ENCODE measurements at places on chromosomes 12 and 14.

DNA sequence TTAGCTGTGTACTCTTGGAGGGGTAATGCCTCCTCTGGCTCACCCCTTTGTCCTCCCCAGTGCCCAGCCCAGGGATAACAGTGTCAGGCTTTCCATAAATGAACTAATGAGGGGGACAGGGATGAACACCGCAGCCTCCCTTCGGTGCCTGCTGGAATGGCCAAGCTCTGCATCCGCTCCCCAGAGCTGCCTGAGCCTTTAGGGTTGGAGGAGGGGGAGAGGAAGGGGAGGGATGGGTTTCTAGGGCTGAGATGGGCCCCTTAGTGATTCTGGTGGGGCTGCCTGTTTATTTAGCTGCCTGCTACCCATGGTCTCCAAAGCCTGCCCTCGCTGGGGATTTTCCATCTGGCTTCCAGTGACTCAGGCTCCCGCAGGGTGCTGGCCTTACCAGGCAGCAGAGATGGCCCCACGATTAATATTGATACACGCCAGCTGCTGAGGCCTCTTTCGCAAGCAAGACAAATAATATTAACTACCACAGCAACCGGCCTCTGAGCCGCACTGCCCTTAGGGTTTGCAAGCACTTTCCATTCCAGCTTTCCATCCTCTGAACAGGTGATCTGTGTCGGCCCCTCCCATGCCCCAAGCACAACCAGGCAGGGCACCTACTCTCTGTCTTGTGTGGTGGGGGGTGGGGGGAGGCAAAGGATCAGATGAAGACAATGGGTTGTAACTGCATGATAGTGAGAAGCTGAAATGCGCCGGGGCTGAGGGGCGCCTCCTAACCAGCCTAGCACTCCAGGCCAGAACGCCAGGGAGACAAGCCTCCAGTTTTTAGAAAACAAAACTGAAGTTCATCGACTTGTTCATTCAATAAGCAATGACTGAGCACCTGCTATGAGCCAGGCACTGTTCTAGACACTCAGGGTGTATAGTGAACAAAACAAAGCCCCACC, 56.7 kb downstream of the C14orf132 start:
- no peak for DNase-seq

DNA sequence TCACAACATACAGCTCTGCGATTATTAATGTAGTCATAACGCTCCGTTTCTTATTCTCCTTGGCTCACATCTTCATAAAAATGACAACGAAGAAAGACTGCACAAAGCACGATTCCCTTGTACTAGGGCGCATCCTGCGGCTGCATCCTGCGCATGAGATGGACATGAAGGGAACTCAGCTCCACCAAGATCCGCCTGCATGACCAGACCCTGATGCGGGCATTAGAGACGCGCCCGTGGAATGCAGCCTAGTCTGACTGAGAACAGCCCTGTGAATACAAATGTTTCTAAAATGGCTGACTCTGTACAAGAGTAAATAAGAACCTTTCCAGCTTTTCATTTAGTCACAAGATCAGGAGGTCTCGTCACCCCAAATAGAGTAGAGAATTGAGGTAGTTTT, 422.2 kb downstream of the NOVA1 start:
- DNase-seq: no peak

GRCh38 chr12:105040476-105040875, 43.8 kb downstream of the ALDH1L2 start:
- DNase-seq: no peak

DNA sequence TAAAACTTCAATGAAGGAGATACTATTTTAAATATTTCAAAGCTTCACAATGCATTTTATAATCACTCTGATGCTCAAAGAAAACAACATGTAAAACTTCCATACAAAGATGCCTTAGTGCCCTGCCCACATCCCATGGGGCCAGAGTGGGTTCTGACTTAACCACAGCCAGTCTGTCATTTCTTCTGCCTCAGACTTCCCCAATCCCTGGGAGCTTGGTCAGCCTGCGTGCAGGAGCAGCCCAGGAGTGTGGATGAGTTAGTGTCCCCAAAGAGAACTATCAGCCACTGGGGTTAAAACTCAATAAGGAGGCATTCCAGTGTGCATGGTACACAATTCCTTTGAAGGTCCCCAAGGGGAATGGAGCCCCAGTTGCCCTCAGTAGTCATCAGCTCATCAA, 100.3 kb downstream of the PTCSC3 start:
- DNase-seq: no peak

DNA sequence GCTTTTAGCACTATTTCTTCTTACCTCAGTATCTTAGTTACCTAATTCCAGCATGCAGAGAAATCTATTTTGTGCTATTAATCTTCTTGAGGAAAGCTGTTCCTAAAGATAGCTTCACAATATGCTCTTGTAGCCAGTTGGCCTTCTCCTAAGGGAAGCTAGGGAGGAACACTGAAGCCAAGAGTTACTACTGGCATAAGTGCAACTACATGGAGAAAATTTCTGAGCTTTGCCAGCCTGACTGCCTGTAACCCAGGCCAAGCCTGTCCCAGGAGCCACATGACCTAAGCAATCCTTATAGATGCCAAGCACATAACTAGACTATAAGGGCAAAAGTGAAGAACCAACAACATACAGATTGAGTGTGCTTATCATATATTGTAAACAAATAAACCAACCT, 890.2 kb downstream of the FLRT2 start:
- no peak for DNase-seq

DNA sequence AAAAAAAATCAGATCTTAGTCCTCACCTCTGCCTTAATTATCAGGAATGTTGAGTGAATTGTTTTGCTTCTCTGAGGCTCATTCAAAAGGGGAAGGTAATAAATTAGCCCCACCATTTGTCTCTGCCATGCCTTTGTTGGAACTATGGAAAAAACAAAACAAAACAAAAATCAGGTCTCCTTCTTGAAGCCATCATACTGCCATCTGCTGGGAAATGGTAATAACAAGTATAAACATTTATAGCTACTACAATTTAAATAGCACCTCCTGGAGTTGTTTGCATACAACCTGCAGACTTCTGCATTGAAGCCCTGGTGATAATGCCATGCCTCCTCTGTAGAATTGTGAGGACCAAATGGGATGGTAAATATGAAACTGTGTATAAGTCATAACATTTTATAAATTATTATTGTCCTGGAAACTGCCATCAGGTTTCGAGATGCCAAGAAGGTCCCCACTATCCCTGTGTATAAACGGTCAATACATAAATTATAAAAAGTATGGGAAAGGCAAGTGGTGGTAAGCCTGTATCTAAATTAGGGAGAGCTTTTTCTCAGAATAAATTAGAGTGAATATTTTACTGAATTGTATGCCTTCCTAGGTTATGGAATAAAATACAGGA, 87.2 kb upstream of the FGD4 start:
- no peak for DNase-seq

- no peak for DNase-seq
Measured at GRCh38 chr12:1528791-1529190, 65.6 kb downstream of the FBXL14 start.

GRCh38 chr14:92459030-92459949, 54.3 kb upstream of the RIN3 start:
- no peak for DNase-seq

DNA sequence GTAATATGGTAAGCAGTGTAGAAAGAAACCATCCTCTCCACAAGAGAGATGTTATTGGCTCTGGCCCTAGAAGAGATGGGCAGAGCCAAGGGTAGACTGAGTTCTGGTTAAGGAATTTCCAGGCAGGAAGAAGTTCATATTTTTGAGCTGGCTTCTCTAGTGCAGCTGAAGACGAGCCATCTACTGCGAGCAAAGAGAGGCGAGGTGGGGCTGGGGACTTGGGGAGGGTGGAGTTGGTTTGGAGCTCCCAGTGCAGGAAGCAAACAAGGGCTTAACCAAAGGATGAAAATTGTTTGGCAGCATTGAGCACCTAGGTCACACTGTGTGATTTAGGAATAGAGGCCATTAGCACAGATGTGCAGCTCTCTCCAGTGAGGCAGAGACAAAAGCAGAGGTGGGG, 239.6 kb downstream of the ZFP36L1 start:
- no peak for DNase-seq

DNA sequence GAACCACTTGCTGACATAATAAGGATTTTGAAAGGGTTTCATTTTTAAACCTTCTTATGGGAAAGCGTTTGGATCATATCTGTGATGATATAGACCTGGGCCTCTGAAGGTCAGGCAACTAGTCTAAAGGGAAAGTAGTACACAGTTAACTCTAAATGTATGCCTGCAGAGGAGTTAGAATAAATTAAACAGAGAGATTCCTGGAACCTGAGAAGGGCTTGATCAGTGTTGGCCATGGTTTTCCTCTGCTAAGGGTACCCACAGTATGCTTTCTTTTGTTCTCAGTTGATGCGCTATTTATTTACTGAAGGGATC, 14.4 kb upstream of the POLR3B start:
- DNase-seq: no peak

DNA sequence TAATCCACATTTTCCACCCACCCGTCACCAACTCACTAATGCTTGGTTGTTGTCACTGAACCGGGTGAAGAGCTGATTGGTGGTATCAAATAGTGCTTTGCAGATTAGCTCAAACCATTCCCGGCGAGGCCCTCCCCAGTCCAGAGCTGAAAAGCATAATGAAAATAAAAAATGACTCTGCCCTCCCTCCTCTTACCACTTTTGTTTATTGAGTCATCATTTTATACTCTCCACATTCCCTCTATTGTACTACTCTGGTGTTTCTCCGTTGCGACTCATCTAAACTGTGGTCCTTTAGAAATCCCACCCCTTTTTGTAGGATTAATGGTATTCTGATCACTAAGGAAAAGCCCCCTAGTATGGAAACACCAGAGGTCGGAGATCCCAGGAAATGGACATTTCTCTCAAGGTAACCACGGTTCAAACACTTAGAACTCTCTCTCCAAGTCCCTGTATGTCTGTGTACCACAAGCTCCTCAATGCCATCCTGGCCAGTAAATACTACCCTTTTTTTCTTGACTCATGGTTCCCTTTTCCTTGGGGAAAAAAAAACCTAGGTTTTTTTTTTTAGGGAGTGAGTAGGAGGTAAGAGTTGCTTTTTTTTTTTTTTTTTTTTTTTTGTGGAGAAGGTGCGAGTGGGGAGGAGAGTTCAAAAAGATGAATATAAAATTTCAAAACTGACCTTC, 42.0 kb downstream of the AREL1 start:
- no peak for DNase-seq

DNA sequence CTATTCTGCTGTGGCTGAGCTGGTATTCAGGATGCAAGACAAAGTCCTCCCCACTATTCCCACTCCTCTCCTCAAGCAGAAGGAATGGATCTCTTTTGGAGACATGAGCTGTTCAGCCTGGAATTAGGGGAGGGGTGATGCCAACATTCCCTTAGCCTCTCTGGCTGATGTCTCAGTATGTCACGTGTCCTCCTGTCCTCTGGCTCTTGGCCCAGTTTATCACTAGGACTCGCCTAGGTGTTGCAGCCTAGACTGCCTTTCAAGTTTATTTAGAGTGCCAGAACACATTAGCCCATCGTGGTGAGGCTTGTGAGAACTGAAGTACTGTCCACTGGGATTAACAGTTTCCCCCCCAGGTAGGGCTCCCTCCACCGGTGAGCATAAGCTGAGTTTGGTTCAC, 239.9 kb upstream of the MIS18BP1 start:
- DNase-seq: no peak

GRCh38 chr12:117470804-117471203, 109.4 kb upstream of the NOS1 start:
- DNase-seq: no peak

- DNase-seq: no peak
Measured at GRCh38 chr14:91111443-91111842, 2.4 kb upstream of the DGLUCY start.

DNA sequence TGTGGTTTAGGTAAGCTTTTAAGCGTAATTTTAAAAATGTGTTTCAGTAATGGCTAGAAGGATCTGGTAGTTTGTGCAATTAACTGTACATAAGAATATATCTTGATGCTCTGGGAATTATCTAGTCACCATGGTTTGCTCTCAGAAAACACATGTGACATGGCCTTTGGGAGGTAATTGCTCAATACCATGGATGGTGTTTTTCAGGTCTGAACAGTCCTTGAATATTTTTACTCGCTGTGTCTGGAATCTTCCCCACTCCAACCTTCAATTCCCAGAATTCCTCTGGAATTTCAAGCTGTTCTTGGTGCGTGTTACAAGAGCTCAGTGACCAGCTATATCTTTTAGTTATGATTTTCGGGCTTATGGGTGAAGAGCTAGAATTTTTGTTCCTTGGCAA, 85.3 kb downstream of the DAAM1 start:
- no peak for DNase-seq

GRCh38 chr12:57456737-57457490, 1.8 kb downstream of the INHBE start:
- no peak for DNase-seq

DNA sequence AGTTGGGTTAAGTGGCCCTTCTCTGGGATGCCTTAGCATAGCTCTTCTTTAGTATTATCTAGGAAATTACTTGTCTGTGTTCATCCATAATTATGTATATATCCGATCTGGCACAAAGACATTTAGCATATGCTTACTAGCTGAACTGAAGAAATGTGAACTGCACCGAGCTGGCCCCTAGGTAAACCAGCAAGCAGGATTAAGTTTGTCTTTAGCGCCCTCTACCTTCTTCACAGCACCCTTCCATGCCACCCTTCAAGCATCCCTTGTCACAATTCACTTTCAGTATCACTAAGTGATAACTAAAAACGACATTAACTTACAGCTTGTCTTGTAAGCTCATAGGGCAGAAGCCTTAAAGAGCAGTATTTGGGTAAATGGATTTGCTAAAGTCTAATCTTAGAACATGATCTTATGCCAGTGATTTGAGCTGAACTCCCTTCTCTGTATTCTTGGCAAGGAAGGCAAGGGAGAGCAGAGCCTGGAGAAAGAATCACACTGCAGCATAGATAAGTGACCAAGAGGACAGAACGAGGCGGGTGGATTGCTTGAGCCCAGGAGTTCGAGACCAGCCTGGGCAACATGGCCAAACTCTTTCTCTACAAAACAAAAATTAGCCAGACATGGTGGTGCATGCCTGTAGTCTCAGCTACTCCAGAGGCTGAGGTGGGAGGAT, 2.6 kb upstream of the HAL start:
- no peak for DNase-seq

DNA sequence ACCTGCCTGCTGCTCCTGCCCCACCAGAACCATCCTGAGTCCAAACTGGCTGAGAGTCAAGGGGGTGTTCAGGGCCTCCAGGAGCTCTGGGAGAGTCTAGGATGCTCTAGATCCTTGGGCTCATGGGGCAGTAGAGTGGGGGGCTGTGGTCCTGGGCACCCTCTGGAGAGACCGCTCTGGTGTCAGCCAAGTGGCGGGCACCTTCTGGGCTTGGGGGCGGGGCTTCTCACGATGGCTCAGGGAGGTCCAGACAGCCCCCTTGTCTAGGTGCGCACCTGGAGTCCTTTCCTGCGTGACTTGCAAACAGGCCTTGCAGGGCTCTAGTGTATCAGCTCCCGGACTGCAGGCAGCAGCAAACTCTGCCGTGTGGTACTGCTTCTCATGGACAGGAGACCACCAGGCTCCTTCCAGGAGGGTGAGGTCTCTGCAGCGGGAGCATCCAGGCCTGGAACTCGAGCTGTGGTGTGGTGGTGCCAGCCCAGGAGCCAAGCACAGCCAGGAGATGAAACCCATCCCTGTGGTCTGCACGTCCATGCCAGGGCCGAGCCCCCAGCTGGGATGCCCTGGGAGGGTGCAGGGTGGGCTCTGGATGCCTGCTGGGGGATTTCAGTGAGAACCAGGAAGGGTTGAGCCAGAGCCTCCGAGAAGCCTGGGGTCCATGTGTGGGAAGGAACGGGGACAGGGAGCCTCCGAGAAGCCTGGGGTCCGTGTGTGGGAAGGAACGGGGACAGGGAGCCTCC, 15.0 kb downstream of the PACS2 start:
- DNase-seq: no peak

- no peak for DNase-seq
Measured at GRCh38 chr12:75943730-75944096, 87.9 kb downstream of the PHLDA1 start.

- no peak for DNase-seq
Measured at GRCh38 chr14:61183196-61183885, 97.8 kb downstream of the TMEM30B start.

Data from neural crest cell (in vitro differentiated cells).